ENCODE measurements at places on chromosomes 5 and 9. TPM values are rescaled to one million over a fixed set of nuclear protein-coding genes. Genes with fewer than 3 reads are reported as not detected.

DOCK8 gene
- total RNA-seq = 123 TPM

GRCh38 chr9:80369641-80370040 lies 797.9 kb downstream of the TLE4 start:
- DNase-seq = no peak

ANKRD34B gene
- total RNA-seq = not detected

DNA sequence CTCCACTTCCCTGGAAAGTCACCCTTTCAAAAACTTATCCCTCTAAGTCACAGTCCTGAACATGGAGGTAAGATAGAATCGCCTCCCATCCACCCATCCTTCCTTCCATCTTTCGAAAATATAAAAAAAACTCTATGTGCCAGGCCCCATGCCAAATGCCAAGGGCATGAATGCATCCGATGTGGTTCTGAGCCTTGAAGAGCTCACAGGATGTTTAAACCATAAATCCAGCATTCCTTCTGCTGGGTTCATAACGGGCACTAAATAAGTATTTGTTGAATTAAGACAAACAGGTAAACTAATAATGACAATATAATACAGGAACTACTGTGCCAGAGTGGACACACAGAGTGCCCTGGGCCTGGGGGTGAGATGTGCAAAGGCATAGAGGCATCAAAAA lies 147.3 kb downstream of the TTLL11 start:
- DNase-seq = no peak

GRCh38 chr9:82308836-82309235 lies 320.3 kb downstream of the SPATA31D1 start:
- DNase-seq = no peak

GKAP1 gene
- 9.5 TPM for total RNA-seq

LCN10 gene
- total RNA-seq = not detected

DNA sequence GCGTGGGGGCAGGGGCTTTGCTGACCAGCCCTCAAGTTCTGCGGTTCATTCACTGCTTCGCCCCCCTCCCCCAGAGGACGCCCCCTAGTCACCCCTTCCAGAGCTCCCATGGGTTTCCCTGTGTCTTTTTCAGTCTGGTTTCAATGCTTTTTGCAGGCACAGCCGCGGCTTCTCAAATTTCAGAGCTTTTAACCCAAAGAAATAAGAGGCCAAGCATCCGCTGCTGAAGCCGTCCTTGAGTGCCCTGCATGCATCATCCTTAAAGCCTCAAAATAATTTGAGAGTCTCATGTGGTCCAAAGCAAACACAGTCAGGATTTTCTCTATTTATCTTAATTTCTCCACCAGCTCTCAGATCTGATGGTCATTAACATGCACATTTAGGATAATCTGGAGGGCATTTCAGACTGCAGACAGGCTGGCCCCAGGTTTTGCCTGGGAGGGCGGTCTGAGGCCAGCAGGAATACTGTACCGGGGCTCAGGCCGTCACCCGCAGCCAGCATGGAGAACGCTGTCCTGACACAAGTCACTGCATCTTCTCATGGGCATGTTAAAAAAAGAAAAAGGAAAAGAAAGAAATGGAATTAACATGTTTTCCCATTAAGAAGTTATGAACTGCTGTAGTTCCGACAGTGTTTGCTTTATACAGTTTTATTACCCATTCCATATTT lies 420.8 kb upstream of the IRX4 start:
- no peak for DNase-seq

FOXD1 gene
- total RNA-seq = not detected

MCTP1 gene
- 2.1 TPM for total RNA-seq

DNA sequence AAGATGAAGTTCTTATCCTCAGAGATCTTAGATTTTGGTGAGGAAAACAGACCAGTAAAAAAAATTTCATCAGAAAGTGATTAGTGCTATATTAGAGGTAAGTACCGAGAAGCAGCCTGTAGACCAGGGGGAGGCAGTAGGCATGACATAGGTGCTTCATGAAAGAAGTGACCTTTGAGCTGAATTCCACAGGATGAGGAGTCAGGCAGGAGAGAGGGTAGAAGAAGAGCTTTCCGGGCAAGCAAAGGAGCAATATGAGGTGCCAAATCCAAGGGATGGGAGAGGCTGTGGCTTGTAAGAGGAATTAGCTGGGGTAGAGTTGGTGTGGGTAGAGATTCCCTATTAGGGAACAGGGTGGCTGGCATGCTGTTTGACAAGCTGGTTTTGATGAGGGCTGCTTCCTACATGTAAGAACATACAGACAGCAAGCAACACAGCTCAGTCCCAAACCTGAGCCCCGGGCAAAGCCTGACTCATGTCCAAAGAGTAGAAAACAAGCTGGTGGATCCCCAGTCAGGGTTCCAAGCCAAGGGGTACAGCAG lies 48.4 kb upstream of the PWWP2A start:
- DNase-seq = no peak

GRCh38 chr9:91346644-91347043 lies 15.1 kb downstream of the AUH start:
- no peak for DNase-seq

GRCh38 chr5:82858151-82859025 lies 218.8 kb downstream of the TMEM167A start:
- no peak for DNase-seq

DNA sequence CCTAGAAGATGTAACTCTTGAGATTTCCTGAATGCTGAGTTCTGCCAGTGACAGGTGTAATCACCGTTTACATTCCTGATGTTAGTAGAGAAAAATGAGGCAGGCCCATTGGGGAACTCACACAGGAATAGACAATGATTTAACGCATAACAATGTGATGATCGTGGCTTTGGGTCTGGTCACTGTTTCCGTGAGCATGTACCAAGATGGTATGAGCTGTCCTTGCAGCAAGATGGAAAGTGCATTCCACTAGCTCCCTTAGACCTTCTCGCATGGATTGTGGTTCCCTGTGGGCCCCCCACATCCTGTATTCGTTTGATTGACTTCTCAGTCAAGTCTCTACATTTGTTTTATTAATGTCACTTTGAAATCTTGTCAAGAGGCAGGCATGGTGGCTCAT lies 124.0 kb upstream of the DAP start:
- DNase-seq = no peak

DNA sequence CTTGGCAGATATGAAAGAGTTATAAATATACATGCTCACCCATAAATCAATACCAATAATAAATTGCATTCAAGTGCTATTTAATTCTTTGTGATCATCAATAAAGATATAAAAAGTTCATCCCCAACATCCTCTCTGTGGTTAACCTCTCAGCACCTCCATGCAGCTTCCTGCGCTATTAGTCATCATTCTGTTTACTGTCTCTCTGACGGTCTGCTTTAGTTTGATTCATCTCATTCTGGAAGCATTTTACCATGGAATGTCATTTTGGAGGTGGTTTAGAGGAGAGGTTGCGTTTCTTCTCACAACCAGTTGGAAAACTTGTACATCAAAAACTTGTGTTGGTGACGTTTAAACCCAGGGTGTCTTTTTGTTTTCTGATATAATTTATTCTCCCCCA lies 486.6 kb downstream of the BRINP1 start:
- DNase-seq = no peak

DNA sequence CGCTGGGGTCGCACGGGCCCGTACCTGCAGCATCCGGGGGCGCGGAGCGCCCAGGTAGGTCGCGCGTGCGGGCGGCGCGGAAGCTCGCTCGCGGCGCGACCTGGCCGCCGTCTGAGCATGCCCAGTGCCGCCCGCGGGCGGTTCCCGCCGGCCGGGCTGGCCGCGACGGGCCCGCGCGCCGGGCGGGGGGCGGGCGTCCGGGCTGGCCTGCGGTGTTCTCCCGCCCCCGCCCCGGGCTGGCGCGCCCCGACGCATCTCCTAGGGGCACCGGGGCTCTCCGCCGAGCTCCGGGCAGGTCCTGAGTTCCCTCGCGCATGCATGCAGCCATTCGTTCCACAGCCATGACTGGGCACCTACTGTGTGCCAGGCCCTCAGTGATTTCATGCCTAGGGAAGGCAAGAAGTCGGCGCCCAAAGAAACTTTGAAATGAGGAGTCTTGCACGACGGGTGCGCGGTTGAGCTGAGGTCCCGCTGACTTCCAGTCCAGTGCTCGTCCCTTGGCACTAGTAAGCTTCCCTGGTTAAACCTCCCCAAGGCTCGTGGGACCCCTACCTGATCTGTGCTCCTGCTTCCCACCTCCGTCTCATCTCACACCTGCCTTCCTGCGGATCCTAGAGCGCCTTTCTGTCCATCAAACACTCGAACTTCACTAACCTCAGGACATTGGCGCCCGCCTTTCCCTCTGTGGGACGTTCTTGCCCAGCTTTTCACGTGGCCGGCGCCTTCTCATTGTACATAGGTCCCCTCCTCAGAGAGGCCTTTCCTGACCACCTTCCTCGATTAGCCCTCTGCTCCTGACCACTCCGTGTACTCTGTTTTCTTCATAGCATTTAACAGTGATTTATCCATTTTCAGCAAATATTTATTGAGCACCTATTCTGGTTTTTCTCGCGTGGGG lies at the start of gene PTPN3:
TSS of gene PTPN3 (minus strand) at position 113 of the 898 bp plus-strand sequence. CDS start 34,873 bp downstream, outside the sequence.
- DNase-seq = no peak

DNA sequence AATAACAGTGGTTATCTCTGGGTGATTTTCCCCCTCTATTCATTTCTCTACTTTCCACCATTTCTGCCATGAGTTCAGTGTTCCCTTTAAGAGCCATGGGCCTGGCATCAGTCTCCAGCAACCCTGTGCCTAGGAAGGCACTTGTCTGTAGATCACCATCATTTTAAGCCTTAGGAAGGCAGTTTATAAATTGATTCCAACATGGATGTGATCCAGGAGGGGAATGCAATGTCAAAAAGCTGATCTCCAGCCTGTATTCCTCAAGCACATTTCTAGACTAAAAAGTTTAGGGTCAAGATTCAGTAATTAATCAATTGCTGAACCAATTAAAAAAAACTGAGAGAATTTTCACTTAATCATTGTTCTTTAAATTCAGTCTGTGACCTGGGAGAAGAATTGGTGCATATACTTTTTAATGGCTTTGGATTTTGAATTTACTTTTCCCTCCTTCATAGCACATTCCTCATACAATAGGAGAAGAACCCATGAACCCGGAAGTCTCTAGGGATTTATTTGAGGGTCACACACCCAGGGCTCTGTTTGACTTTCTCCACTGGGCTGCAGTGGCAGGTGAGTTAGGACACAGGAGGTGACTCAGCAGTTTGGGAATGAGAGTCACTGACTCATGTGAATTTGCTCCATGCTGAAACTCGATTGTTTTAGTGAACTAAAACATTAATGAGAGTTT lies 6.1 kb upstream of the ERMP1 start:
- no peak for DNase-seq

- DNase-seq = no peak
These were observed 4.0 kb downstream of the FAM169A start for GRCh38 chr5:74862221-74862620.

DNA sequence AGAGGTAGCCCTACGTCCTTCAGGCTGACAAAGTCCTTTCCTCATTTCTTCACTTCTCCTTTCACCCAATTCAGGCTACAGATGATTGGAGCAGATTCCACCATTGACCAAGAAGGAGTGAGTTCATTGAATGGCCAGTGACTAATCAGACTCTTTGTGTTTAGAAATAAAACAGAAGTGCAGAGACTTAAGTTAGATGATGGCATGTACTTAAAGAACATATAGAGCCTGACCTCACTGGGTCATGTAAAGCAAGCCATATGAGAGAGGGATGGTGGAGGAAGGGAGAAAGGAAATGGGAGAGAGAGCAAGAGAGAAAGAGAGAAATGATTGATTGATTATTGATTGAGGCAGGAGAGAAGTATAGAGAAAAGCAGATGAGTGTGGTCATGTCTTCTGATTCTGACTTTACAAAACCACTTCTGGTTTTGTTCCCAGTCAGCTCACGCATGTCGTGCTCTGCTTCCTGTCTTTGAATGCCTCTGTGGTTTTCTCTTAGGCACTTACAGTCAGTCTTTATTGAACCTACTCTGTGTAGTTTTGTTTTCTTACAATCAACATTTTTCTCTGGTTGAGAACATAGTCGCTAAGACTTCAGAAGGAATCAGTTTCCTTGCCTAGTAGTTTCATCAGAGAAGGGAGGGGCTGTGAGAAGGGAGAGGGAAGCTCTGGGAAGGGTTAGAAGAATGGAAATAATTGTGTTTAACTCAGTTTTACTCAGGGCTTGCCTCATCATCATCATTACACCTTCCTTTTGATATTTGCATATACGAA lies 149.2 kb upstream of the KLF9 start:
- peak; percentile 28 for DNase-seq

DUSP1 gene
- total RNA-seq = 768 TPM

- DNase-seq = no peak
These were observed 670.1 kb upstream of the CDH9 start for GRCh38 chr5:27708534-27708933.

AJM1 gene
- 1.2 TPM for total RNA-seq

PCDHGB5 gene
- 0.20 TPM for total RNA-seq

- no peak for DNase-seq
These were observed 139.8 kb downstream of the ESM1 start for GRCh38 chr5:54845567-54845941.

LHX3 gene
- 0.16 TPM for total RNA-seq

GRCh38 chr5:33631139-33631538 lies 190.4 kb downstream of the TARS1 start:
- no peak for DNase-seq

DNA sequence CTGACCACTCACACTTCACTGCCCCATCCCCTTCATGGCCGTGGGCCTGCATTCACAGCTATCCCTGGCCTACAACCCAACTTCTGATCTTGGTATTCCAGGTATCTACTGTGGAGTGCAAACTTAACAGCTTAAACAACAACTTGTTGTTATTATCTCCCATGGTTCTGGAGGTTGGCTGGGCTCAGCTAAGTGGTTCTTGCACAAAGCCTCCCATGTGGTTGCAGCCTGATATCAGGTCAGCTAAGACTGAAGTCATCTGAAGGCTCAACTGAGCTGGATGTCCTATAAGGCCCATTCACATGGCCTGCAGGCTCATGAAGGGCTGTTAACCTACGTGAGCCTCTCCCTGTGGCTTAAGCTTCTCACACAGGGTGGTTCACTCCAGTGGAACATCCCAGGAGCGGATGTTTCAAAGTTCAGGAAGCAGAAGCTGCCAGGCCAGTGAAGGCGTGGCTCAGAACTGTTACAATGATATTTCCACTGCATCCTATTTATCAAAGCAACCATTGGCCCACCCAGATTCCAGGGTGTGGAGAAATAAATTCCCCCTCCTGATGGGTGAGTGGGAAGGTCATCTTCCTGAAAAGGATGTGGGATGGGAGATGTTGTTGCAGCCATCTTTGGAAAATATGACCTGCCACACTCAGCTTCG lies 30.0 kb upstream of the TRIO start:
- DNase-seq = no peak

DNA sequence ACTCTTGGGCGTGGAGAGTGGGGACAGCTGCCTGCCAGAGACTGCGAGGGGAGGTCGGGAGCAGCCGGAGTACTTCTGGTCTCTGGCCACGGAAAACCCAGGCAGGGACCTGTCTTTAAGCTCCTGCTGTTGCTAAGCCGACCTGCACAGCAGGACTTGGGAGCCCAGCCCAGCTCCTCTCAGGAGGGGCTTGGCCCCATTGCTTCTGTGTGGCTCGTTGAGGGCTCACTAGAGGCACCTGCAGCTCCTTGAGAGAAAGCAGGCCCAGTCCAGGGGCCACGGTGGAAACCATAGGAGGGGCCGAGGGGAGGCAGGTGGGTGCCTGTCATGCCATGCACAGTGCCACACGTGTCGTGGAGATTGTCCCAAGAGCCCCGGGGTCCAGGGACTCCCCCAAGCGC lies 3.3 kb upstream of the LCN2 start:
- no peak for DNase-seq
